AG09309 (cell line): ENCODE measurements at places on chromosomes 13 and 19.
A peak's percentile ranks its signal among the peaks of the same experiment; 100 is the strongest.

- DNase-seq = no peak
These were observed 17.3 kb upstream of the KL start for GRCh38 chr13:32998966-32999365.

DNA sequence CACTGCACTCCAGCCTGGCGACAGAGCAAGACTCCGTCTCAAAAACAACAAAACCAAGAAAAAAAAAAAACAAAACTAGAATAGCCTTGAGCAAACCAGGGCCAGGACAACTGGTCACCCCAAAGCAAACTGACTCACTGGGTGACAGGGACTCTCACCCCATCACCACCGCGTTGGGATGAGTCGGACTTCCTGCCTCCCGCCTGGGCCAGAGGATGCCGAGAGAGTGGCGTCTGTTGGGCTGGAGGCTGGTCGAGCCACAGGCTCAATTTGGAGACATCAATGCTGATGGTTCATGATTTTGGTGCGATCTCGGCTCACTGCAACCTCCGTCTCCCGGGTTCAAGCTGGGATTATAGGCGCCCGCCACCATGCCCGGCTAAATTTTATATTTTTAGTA, 11.6 kb downstream of the TMPRSS9 start:
- DNase-seq = no peak

GRCh38 chr13:27919659-27919933, 204 bp upstream of the PDX1 start:
- DNase-seq = no peak

- DNase-seq = no peak
These were observed 77.5 kb downstream of the ZAR1L start for GRCh38 chr13:32237681-32238080.

- DNase-seq = no peak
These were observed 18.3 kb downstream of the PDCD5 start for GRCh38 chr19:32599258-32599657.

DNA sequence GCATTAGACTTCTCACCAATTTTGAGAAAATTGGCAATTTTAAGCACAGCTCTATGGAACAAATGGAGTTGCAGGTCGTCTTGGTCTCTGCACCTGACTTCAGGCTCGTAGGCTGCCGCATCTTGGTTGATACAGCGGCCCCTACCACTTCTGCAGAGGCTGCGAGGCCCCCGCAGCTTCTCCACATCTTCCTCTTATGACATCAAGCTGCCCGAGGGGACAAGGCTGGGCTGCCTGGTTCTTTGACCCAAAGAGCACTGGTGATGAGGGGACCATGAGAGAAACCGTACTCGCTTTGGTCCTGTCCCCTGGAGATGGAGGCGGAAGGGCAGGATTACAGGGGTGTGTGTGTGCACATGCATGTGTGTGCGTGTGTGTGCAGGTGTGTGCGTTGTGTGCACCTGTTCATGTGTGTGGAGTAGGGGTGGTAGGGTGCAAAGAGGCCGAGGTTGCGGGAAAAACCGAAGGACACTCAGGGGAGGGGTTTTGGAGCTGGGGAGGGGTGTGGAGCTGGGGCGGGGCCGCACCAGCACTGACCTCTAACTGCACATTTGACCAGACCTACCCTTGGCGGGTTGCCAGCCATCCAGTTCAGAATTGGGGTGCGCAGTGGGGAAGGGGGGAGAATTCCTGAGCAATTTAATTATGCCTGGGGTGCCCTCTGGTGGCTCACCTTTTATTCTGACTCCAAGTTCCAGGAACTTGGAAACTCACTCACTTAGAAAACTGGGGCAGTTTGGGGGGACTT, 65.1 kb upstream of the ARHGEF7 start:
- no peak for DNase-seq

GRCh38 chr13:46317120-46317519, 69.9 kb downstream of the RUBCNL start:
- no peak for DNase-seq

- no peak for DNase-seq
These were observed 98.5 kb downstream of the C1QTNF9 start for GRCh38 chr13:24407844-24408243.

DNA sequence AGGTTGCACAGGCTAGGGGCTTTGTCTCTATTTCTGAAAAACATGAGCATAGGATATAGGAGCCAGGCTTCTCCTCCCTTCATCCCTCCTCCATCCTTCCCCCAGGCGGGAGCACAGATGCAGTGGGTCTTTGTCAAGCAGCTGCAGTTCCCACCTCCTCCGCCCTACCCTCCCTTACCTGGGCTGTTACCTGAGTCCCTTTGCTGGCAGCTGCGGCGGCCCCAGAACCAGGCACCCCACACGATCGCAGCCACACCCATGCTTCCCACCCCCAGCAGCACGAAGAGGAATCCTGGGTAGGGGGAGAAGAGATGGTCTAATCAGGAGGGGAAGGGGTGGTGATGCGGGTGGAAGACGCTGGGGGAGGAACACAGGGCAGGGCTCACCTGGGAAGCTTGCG, 7.8 kb downstream of the TMIGD2 start:
- no peak for DNase-seq

GRCh38 chr19:8017808-8018207, 12.4 kb upstream of the ELAVL1 start:
- DNase-seq = no peak

DNA sequence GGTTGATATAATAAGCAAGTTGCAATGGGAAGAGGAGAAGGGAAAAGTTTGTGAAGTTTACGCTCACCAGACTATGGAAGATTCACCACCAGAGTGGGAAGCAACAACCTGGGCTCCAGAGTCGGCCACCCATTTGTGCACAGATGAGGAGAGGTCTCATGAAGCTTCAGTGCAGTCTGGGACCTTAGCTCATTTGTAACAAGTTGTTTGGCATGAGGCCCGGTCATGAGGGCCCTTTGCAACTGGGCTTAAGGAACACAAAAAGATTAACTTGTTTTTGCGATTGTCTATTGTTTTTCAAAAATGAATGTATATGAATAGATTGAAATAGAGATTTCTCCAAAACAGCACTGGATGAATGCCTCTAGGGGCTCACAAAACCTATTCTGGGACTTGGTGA, 94.2 kb downstream of the ZNF737 start:
- no peak for DNase-seq

DNA sequence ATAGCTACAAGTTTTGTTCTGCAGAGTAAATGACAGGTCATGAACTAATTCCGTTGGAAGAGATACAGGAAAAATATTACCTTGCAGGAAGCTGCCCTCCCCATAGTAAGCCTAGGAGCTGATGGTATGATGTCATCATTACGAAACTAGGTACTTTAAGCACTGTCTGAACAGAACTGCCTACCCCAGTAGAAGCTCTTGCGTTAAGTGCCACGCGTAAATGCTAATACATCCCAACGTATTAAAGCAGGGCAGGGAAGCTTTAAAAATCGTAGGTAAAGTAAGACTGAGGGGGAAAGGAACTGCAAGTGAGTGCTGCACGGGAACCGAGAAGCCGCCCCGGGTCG, 572 bp downstream of the UGGT2 start:
- DNase-seq = peak; percentile 33

DNA sequence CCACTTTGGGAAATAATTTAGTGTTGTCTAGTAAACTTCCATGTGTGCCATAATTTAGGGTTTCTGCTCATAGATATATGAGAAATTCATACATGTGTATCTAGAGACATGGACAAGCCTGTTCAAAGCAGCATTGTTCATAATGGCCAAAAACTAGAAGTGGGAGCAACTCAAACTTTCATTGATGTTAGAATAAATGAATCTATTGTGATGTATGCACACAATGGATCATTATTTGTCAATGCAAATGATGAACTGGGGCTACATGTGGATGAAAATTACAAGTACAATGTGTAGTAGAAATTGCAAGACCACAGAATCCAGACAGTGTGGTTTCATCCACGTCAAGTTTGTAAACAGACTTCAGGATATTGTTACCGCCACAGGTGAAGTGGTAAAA, 284.7 kb downstream of the SLC7A1 start:
- DNase-seq = no peak

DNA sequence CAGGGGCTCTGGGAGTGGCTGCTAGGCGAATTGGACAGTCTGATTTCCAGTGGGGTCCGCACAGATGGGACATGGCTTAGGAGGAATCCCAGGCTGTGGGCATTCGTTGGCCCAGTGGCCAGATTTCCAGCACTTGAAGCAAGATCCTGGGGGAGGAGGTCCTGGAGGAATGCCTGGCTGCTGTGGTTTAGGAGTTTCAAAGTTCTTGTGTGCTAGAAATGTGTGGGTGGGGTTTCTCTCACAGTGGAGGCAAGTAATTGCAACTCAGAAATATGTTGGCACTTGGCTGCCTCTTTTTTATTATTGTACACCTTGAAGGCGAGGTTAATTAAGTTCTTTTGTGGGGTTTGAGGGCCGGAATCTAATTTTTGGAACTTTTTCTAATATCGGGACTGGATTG, 17.1 kb downstream of the IGFL3 start:
- DNase-seq = peak; percentile 43

DNA sequence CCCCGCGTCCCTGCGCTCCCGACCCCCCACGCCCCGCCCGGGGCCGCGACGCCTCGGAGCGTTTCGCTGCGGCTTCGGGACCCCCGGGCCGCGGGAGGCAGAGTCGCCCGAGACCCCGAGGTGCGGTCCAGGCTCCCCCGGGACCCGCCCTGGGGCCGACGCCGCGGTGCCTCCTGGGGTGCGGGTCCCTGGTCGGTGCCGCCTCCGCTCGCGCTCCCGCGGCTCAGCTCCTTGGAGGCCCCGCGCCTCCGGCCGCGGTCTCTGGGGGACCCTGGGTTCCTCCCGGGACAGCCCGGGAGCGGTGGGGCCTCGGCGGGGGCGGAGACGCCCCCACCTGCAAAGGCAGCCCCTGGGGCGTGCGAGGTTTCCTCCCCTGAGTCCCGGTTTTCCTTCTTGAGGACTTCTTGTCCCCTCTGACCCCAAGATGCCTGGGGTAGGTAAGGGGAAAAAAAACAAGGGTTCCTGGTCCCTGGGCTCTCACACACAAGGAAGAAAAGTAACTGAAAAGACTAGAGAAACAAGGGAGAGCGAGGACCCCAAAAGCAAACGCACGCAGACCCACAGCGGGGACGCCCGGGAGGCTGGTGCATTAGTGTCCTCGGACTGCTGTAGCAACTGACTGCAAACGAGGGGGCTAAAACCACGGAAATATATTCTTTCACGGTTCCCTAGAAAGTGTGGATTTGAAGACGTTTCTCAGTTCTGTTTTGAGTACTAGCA, 740 bp downstream of the ZNF555 start:
- DNase-seq = no peak

GRCh38 chr13:45705918-45706317, 3.8 kb downstream of the CBY2 start:
- no peak for DNase-seq

DNA sequence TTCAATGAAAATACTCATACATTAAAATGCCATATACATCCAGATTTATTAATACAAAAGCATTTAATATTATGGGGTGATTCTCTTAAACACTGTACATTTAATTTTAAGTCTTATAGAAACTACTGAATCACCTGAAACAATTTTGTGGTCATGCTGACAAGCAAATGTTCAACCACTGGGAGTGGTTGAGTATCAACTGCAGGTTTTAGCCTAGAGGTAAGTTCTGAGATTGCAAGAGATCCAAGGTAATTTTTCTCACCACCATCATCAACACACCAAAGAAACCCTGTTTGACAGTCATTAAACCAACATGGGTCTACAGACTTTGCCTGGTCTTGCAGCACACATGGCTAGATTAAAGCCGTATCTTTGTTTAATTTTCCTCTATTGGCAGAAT, 196.3 kb downstream of the LHFPL6 start:
- DNase-seq = no peak

- DNase-seq = no peak
These were observed 137.9 kb downstream of the KATNAL1 start for GRCh38 chr13:30169442-30169841.

DNA sequence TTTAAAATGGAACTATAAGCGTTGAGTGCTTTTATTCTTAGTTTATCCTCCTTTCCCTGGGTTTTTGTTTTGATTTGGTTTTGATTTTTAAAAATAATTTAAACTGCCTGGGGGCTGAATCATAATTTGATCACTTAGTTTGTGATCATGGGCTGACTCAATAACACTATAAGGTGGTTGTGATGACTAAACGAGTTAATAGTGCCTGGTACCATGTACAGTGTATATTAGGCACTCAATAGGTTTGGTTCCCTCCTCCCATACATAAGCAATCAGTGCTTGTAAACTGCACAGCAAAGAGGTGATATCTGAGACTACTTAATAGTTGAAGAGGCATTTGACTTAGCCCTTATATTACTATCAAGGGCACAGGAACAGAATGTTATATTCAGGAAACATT, 200.9 kb upstream of the RFC3 start:
- no peak for DNase-seq

DNA sequence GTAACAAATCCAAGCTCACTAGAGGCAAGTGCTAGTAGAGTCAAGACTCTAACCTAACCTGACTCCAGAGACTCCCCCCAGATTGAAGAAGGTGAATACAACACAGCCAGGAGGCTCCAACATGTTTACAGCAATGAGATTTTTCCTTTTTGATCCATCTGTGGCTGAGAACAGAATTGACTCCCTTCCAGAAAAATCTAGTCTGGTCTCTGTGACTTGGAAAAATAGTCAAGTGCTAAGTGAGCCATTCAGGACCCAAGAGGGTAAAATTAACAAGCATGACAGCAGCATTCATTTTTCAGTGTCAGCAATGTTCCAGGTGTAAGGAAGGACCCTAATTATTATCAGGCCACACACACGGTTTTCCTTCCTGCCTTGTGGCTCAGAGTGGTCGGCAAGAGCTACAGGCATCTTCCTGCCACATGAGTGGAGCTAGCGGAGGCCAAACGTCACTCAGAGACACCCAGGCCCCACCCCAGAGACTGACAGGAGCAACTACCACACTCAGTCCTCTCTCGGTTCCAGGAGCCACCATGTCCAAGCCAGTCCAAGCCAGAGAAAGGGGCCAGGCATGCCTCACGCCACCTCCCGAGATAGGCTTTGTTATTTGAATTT, 395.1 kb downstream of the FOXO1 start:
- no peak for DNase-seq

GRCh38 chr13:44730099-44730498, 154.0 kb upstream of the TSC22D1 start:
- no peak for DNase-seq

GRCh38 chr19:15180451-15181390, 20.1 kb downstream of the NOTCH3 start:
- DNase-seq = no peak

- DNase-seq = no peak
These were observed 45.0 kb upstream of the TDRD3 start for GRCh38 chr13:60351855-60352615.

GRCh38 chr13:19362946-19363510, 181.4 kb upstream of the TUBA3C start:
- DNase-seq = no peak

DNA sequence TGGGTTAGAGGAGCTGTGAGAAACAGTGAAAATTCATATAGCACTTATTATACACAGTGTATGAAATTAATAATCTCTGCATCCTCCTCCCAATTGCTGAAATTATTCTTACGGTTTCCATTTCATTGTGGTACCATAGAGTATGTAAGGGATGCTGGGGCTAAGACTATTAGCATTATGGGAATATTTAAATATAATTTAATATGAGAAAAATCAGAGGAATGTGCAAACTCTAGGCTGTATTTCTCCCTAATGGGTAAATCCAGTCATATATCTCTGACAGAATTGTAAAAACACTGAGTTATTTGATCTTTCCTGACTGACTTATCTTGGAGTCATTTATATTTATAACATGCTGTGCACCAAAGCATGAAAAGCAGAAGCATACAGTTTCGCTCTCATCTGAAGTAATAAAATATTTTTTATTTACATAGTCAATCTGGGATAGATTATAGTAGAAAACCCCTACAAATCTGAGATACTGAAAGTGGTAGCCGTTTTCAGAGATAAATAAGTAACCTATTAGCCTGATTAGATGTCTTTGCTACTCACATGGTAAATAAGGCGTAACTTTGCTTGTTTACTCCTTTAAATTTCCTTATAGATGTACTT, 34.9 kb downstream of the LRCH1 start:
- DNase-seq = no peak
